ENCODE measurements at places on chromosomes 7 and 10. TPM values are rescaled to one million over a fixed set of nuclear protein-coding genes. Genes with fewer than 3 reads are reported as not detected.

GRCh38 chr7:122123746-122124145 is 20.3 kb downstream of the AASS start:
- DNase-seq, result no peak

DNA sequence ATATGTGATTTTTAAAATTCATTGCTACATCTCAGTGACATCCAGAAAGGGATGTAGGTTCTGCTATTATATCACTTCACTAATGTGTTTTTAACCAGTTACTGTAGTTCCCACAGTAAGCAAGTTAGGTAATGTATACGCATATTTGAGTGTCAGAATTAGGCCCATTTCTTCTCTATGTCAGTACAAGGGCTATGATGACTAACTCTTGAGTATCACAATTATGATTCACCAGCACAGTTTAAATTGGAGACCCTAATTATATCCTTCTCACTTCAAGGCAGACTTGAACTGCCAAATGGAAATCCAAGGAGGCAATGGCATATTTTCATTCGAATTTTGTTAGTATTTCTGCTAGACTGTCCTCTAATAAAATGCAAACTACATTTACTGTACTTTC is 23.6 kb downstream of the BZW2 start:
- no peak for DNase-seq

STAG3 gene
- total RNA-seq, result 0.55 TPM

DNA sequence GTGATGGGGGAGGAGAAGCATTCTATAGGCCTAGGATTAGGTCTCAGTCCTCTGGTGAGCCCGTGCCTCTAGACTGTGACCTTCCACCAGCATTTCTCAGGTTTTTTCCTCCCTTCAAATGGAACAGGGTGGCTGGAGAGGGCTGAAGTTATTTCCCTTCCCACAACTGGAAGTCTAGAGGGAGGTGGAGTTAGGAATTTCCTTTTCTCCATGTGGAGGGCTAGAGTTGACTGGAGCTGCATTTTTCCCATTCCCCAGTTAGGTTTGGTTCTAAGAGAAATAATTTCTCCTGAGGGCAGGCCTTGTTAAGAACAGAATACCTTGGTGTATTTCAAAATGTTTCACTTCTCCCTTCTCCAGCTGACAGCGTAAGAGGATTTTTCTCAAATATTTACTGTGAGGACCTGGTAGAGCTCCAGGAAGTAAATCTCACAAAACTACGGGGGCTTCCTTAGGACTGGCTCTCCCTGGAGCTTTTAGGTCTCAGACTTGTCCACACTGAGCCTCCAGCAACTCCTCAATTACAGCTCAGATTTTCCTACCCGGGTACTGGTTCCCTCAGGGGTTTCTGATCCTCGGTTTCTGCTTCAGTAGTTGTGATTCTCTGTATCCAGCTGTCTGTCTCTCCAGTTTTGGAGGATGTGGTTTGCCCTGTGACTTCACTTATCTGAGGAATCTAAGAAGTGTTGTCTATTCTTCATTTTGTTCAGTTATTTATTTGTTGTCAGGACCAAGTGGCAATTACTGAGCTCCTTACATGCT is 6.0 kb upstream of the REEP3 start:
- DNase-seq, result peak; percentile 49

DNA sequence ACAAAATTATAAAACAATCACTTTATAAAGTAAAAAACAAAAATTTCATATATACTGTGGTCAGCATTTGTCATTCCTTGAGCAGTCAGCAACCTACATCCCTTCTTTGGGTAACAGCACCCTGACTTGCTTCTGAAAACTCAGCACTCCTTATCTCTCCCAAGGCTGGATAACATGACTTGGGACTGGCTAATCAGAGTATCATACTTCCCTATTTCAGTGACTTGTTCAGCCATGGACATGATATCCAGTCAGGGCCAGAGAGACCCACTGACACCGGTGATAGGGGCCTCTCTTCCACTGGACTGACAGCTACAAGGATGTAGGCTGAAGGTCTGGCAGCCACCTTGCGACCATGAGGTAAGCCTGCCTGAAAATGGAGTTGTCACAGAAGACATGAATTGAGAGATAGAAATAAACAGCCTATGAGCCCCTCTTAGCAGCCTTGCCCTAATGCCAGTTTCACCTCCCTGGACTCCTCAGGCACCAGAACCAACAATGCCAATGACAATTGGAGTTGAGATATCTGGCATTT is 84.4 kb upstream of the NEBL start:
- no peak for DNase-seq

PWWP2B gene
- total RNA-seq, result 11.8 TPM

TRIL gene
- total RNA-seq, result 0.97 TPM

DNA sequence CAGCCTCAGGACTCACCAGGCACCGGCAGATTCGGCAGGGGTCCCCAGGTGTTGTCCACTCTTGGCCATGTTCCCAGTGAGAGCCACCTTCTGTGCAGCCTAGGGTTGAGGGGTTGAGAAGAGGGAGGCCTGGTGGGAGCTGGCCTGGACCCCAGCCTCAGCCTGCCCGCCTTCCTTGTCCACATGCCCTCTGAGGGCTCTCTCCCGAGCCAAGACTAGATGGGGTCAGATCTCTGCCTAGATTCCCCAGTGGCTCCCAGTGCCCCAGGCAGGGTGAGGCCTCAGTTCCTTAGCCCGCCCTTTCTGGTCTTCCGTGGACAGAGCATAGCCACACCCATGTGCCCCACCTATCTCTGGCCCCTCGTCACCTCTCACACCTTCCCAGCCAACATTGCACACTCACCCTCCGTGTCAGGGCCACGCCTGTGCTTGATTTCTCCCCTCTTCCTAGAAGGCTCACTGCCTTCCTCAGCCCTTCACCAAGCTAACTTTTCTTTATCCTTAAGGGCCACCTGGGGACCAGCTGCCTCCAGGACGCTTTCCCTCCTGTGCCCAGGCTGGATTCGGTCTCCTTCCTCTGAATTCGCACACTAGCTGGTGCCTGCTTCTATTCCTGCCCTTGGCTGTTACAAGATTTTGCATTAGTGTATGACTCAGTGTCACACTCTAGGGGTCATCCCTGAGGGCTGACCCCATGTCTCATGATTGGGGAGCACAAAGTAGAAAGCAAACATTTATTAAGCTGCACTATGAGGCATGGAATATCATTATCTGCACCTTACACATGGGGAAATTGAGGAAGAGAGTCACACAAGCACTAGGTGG is 7.5 kb downstream of the KCP start:
- no peak for DNase-seq

GRCh38 chr7:100745184-100745583 is 11.8 kb downstream of the ZAN start:
- DNase-seq, result peak; percentile 49

IDI2 gene
- not detected for total RNA-seq

DNAJB9 gene
- 13.4 TPM for total RNA-seq

DNA sequence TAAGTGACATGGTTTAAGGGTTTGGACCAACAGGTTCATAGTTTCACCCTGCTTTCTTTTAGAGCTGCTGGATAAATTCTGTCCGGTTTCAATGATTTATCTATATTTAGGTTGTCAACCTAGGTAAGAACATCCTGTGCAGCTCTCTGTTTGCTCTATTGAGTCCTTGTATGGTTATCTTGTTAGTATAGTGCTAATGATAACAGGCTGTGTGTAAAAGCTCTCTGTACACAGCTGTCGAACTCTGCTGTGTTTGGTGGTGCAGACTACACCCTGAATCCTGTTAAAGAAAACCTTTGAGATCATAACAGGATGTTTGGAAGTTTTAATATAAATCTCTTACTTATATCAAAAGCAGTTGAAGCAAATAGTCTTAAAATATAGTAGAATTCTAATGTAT is 219.2 kb downstream of the SDK1 start:
- no peak for DNase-seq

DNA sequence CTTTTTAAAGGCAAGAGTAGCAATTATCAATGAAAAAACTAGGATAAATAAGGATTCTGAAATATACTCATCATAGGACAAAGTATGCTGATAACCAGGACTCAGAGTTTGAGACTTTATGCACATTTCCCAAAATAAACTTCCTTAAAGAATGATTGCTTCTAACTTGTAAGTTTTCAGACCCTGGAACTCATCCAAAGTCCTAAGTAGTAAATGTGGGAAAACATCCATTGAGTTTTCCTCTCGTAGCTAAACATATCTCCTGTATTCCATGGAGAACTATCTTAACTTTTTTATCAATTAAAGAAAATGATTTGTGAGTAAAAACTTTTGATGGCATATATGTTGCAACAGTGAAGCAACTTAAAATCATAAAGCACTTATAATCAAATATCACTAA is 285.2 kb upstream of the KLF6 start:
- peak; percentile 48 for DNase-seq

DNA sequence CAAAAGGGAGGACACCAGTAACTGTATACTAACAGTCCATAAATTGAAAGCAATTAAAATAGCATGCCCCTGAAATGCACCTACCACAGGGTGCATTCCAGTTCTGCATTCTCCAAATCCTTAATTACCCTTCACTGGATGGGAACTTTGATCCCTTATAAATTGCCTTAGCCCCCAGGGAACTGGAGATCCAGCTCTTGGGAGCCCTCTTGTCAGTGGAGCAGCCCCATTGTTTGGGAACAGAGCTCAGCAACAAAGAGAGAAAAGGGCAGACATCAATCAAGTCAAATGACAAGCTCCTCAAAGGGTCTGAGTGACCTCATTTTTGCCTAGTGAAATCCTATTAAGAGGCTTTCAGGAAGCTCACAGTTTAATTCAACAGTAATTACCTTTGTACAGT is 472.6 kb downstream of the XPNPEP1 start:
- DNase-seq, result no peak

DNA sequence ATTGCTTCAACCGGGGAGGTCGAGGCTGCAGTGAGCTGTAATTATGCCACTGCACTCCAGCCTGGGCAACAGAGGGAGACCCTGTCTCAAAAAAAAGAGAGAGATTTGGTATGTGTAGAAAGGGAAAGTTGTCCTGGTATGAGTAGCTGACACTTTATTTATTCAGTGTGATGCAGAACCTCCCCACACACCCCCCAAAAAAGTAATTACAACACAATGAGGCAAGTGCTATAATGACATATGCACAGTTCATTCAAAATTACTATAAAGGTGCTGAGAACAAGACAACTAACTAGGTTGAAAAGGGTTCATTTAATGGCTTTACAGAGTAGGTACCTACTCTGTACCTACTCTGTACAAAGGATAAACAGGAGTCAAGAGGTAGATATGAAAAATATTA is 80.2 kb downstream of the PDSS1 start:
- no peak for DNase-seq

- DNase-seq, result no peak
Observed at GRCh38 chr7:42611289-42611928, 300.5 kb downstream of the C7orf25 start.

GRCh38 chr10:1162481-1163203 is 106.5 kb downstream of the WDR37 start:
- DNase-seq, result no peak

RASA4B gene
- total RNA-seq, result 9.8 TPM

MYL7 gene
- total RNA-seq, result not detected

DNA sequence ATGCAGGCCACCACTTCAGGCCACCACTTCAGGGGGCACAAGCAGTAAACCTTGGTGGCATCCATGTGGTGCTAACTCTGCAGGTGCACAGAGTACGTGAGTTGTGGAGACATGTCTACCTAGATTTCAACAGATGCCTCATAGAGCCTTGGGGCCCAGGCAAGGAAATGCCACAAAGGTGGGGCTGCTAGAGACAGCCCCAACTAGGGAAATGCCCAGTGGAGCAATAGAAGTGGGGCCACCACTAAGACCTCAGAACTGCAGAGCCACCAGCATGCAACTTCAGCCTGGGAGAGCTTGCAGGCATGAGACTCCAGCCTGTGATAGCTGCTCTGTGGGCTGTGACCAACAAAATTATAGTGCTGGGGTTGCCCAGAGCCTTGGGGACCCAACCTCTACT is 107.6 kb downstream of the DNAJC1 start:
- DNase-seq, result no peak

HECTD2 gene
- 10.7 TPM for total RNA-seq

LRIT1 gene
- total RNA-seq, result not detected

GRCh38 chr10:7243139-7243538 is 167.7 kb downstream of the SFMBT2 start:
- DNase-seq, result no peak

GRCh38 chr10:122352817-122353525 is 21.5 kb upstream of the PLEKHA1 start:
- no peak for DNase-seq

- DNase-seq, result peak; percentile 76
Observed at GRCh38 chr7:111232249-111233084, 141.5 kb downstream of the LRRN3 start.
